Hematopoietic multipotent progenitor cell treated with erythropoietin and hydrocortisone succinate and interleukin-3 and kit ligand, for 6 days (in vitro differentiated cells): ENCODE measurements at places on chromosomes 3 and 15.

DNA sequence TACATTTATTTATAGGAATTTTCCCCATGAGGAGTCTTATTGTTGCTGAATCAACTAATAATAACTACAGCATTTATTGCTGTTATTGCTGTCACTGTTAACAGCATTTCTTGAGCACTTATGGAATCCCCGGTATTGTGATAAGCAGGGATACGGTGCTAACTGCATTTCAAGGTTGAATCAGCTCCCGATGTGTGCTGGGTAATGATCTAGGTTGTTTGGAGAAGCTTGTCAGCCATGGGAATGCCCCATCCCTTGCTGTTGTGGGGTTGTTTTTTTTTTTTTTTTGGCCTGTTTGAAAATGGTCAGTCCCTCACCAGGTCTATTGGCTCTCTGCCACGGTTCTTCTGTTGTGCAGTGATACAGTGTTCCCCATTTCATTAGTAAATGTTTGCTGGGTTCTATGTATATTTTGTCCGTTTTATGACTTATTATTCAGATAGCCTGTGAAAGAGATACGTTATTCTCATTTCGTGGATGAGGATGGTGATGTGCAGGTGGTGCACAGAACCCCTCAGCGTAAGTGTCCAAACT is 48.5 kb downstream of the MED12L start:
- peak; percentile 83 for DNase-seq

GRCh38 chr15:91801836-91802534 is 51.5 kb upstream of the SLCO3A1 start:
- DNase-seq: no peak

DNA sequence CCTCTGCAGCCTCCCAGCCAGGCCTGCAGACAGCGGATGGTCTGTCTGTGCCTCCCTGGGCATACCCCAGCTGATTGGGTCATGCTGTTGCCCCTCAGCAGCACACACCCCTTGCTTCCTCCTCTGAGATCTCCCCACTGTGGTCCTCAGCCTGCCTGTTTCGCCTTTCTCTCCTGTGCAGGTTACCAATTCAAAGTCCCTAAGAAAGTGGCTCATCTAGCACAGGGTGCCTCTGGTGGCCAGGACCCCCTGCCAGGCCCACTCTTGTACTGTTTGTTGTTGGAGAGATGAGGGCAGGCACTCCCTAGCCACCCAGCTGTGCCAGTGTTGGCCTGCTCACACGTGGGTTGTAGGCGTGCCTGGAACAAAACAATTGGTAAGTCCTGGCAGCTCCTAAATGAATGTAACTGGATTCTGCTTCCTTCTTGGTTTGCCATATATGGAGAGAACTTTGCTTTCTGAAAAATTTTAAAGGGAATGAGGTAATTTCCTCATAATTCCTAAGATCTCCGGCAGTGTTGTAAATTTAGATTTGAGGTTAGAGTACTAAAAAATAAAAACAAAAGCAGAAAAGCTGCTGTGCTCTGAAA is 213.2 kb upstream of the IL12A start:
- no peak for DNase-seq

DNA sequence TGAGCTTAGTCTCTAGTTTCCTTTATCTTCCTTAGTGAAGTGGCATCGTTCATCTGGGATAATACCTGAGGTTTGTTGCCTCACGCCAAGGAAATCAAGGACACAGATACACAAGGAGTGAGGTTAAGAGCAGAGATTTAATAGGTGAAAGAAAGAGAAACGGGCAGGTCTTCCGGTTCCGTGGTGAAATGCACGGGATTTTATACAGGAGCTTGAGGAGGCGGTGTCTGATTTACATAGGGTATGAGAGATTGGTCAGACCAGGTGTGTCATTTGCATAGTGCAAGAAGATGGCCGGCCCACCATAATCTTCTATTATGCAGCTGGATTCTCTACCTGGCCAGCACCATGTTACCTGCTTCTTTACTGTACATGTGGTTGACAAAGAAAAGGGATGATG is 17.2 kb downstream of the ARRDC4 start:
- no peak for DNase-seq

DNA sequence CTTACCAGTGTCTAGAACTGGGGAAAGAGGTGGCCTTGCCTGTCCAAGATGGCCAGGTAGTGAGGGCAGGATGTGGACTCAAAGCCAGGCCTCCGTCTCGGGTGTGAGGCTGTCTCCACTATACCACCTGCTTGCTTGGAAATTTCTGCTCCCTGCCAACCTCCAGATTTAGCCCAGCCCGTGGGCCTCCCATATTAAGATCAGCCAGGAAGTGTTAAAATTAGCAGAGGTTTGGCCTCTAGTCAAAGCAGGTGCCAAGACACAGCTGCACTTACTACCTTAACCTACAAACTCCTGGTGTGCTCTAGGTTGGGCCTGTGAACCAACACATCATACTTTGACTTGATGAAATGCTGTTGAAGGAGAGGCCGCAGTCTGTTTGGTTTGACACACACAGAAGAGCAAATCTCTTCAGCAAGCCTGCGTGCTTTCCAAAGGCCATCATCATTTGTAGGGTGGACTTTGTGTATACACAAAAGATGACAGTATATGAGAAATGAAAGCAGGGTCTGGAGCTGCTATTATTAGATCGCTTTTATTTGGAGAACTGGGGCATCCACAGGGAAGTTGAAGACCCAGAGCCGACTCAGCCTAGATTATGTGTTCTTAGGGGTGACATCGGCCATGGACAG is 206.5 kb downstream of the XXYLT1 start:
- no peak for DNase-seq

DNA sequence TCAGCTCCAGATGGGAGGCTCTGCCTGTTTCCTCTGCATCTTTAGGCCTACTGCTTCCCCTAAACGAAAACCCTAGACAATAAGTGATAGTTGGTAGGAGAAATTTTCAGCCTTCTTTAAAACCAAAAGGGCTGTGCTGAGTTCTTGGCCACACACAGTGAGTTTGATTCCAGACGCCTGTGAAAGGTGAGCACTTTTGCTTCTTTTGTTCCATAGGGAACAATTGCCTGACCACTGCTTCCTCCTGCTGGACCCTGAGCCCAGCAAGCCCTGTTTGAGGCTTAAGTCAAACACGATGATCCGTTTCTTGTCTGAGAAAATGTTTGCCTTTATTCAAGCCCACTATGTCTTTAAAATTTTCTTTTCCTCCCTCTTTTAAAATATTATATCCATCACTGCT is 493.9 kb downstream of the ZIC1 start:
- DNase-seq: no peak
